ENCODE measurements at places on chromosomes 16 and 17. TPM values are rescaled to one million over a fixed set of nuclear protein-coding genes. Genes with fewer than 3 reads are reported as not detected.

TK1 gene
- not detected for polyA plus RNA-seq

MYO15A gene
- 0.46 TPM for polyA plus RNA-seq

CCL13 gene
- polyA plus RNA-seq = not detected

RCVRN gene
- polyA plus RNA-seq = not detected

TNP2 gene
- polyA plus RNA-seq = not detected

ADCY7 gene
- 64.6 TPM for polyA plus RNA-seq

PIK3R6 gene
- polyA plus RNA-seq = not detected

ARHGDIA gene
- 55.1 TPM for polyA plus RNA-seq

UBE2O gene
- 8.8 TPM for polyA plus RNA-seq

HOXB2 gene
- 8.2 TPM for polyA plus RNA-seq

WFDC1 gene
- not detected for polyA plus RNA-seq

DGKE gene
- 4.1 TPM for polyA plus RNA-seq

TBC1D3B gene
- not detected for polyA plus RNA-seq

ITGAE gene
- 52.7 TPM for polyA plus RNA-seq

TEX19 gene
- polyA plus RNA-seq = not detected

MYLK3 gene
- polyA plus RNA-seq = not detected

PRR35 gene
- not detected for polyA plus RNA-seq

ANKRD40 gene
- polyA plus RNA-seq = 2.8 TPM

PAGR1 gene
- polyA plus RNA-seq = 51.4 TPM

FASN gene
- 2.4 TPM for polyA plus RNA-seq

ZNF319 gene
- polyA plus RNA-seq = 6.0 TPM

RPS15A gene
- 4,112 TPM for polyA plus RNA-seq

PRSS36 gene
- 1.4 TPM for polyA plus RNA-seq

PRKAR1A gene
- polyA plus RNA-seq = 153 TPM

CFDP1 gene
- polyA plus RNA-seq = 34.3 TPM

CCDC102A gene
- polyA plus RNA-seq = 9.2 TPM

TMEM114 gene
- polyA plus RNA-seq = not detected

CDRT4 gene
- polyA plus RNA-seq = 1.8 TPM

Measured in naive thymus-derived CD8-positive, alpha-beta T cell (primary cell).